ENCODE measurements at places on chromosomes 11 and 22.

GRCh38 chr22:28142361-28142961 lies 223.4 kb upstream of the PITPNB start:
- DNase-seq = peak; percentile 8

DNA sequence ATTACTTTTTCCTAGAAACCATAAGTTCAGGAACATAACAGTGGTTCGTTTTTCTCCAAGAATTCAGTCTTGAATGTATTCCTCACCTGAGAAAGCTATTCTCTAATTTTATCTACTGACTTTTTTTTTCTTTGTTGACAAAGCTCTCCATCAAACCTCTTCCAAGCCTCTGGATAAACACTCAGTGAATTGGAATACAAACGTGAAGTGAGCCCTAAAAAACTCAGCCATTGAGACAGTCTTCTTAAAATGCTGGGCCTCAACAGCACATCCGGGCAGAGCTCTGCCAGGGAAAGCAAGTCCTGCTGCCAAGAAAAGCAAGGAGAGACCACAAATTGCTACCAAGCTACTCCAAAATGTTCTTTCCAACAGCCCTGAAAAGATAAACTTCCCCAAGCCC lies 7.7 kb upstream of the SLC1A2 start:
- no peak for DNase-seq

GRCh38 chr11:2987881-2988861 lies 4.0 kb downstream of the NAP1L4 start:
- no peak for DNase-seq

GRCh38 chr11:95660038-95660437 lies 129.5 kb downstream of the FAM76B start:
- no peak for DNase-seq
